ENCODE measurements at places on chromosomes 11 and 22.
A peak's percentile ranks its signal among the peaks of the same experiment; 100 is the strongest.

GRCh38 chr11:131916638-131917037 lies 546.2 kb downstream of the NTM start:
- DNase-seq: no peak

DNA sequence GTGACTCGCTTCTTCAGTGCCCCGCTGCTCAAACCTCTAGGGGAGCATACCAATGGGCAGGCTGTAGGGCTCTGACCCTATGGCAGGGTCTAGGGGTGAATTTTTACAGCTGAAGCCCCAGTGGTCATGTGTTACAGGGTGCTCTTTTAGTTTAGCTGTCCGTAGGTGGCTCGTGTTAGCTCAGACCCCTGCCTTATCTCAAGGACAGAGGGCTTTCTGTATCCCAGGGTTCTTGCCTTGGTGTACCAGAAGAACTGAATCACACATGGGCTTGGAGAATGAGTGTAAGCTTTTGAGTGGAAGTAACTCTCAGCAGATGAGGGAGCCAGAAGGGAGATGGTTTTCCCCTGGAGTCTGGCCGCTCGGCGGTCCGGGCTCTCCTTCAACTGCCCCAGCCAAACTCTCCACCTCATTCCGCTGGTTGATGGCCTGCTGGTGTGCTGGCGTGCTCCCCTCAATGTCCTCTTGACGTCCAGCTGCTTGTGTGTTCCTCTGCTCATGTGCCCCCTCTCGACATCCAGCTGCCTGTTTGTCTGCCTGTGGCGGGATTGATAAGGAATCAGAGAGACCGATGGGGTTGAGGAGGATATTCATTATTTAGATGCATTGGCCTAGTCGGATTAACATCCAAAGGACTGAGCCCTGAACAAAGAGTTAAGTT lies 37.5 kb downstream of the BIRC2 start:
- DNase-seq: no peak

DNA sequence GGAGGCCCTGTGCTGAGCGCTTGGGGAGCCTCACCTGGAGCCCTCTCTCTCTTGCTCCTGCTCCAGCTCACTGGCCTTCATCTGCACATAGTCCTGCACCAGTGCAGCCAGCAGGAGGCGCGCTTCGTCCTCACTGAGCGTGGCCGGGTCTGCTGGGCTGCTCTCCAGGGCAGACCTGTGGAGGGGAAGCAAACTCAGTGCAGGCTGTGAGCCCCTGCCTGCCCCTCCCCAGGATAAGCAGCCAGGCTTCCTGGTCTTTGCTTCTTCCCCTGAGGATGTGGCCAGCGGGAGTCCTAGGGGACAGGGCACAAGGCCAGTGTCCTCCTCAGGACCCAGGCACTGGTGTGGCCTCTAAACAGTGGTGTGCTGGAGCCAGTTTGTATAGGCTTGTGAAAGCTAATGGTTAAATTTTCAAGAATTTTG lies 2.2 kb downstream of the CALCA start:
- DNase-seq: peak; percentile 70

DNA sequence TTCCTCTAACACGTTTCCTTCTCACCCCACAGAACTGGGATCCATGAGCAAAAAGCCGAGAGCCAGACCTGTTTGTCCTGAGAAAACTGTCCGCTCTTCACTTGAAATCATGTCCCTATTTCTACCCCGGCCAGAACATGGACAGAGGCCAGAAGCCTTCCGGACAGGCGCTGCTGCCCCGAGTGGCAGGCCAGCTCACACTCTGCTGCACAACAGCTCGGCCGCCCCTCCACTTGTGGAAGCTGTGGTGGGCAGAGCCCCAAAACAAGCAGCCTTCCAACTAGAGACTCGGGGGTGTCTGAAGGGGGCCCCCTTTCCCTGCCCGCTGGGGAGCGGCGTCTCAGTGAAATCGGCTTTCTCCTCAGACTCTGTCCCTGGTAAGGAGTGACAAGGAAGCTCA lies 24.0 kb downstream of the CD5 start:
- no peak for DNase-seq

GRCh38 chr11:129210831-129211181 lies 18.7 kb upstream of the ARHGAP32 start:
- DNase-seq: no peak

DNA sequence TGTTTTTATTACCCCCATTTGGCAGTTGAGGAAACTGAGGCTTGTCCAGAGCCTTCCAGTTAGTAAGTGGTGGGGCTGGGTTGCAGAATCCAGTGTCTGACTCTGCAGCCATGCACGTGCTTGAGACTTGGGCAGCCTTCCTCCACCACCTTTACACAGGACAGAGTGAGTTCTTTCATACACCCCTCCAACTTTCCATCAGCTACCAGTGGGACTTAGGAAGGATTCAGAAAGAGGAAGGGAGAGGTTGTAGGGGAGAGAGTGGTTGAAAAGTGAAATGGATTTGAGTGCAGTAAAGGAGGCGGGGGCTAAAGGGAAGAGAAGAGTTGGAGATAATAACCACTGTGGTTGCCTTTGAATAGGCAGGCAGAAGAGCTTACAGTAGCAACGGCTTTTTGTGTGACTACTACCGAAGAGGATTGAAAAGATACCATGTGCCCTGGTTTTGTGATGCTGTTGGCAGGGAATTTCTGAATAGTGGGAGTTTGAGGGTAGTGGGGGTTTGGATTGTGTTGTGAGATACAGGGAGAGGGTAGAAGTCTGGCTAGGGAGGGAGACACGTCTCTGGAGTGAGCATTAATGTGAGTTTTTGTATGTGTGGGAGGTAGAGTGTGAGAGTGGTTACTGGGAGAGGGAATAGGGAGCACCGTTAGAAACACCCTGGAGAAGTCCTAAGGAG lies 1.7 kb downstream of the UVRAG start:
- DNase-seq: no peak

- DNase-seq: no peak
Observed at GRCh38 chr22:46079861-46080821, 70.2 kb upstream of the PPARA start.

- DNase-seq: no peak
Observed at GRCh38 chr22:48629631-48630432, 1197.8 kb downstream of the BRD1 start.

DNA sequence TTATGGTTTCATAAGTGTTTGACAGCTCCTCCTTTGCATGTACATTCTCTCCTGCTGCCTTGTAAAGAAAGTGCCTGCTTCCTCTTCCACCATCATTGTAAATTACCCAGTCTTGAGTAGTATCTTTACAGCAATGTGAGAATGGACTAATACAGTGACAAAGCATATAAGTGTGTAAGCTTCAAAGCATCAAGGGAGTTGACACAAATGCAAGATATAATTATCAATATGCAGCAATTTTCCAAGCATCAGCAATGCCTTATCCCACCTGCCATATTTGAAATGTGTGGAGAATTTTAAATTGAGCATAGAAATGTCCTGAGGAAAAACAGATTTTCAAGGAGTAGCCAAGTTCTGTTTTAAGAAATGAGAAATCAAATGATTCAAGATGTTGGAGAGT lies 1.7 kb upstream of the OR5AL1 start:
- DNase-seq: no peak

DNA sequence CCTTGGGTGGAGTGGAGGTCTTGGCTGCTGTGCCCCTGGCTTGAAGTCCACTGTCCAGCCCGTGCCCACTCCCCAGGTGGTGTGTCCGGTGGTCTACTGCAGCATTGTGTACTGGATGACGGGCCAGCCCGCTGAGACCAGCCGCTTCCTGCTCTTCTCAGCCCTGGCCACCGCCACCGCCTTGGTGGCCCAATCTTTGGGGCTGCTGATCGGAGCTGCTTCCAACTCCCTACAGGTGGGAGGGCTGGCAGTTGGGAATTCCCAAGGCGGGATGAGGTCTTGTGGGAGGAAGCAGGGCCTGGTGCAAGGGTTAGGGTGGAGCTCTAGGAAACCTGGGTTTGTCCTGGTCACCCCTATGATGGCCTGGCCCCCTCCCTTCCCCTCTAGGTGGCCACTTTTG lies 8.4 kb upstream of the NLRX1 start:
- DNase-seq: no peak

DNA sequence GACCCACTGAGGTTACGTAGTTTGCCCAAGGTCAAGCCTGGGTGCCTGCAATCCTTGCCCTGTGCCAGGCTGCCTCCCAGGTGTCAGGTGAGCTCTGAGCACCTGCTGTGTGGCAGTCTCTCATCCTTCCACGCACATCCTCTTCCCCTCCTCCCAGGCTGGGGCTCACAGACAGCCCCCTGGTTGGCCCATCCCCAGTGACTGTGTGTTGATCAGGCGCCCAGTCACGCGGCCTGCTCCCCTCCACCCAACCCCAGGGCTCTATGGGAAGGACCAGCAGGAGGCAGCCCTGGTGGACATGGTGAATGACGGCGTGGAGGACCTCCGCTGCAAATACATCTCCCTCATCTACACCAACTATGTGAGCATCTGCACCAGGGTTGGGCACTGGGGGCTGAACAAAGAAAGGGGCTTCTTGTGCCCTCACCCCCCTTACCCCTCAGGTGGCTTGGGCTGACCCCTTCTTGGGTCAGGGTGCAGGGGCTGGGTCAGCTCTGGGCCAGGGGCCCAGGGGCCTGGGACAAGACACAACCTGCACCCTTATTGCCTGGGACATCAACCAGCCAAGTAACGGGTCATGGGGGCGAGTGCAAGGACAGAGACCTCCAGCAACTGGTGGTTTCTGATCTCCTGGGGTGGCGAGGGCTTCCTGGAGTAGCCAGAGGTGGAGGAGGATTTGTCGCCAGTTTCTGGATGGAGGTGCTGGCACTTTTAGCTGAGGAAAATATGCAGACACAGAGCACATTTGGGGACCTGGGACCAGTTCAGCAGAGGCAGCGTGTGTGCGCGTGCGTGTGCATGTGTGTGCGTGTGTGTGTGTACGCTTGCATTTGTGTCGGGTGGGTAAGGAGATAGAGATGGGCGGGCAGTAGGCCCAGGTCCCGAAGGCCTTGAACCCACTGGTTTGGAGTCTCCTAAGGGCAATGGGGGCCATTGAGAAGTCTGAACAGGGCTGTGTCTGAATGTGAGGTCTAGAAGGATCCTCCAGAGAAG lies 1.6 kb downstream of the GSTP1 start:
- no peak for DNase-seq

DNA sequence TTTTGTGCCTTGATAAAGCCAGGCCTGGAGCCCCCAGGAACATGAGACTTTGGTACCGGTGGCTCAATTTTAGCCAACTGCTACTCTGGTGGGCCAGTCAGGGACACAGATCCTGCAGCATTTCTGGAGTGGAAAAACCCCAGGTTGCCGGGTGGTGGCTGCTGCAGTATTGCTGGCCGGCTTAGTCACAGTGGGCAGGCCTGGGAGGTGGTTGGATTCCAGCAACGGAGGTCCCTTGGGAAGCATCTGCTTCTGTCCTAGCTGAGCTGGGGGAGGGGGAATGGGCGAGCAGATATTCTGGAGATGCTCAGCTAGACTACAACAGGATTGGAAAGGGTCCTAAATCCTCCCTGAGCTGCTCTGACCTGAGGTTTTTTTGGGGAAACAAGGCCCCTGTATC lies 31.6 kb upstream of the ACCSL start:
- no peak for DNase-seq

- DNase-seq: no peak
Observed at GRCh38 chr11:126394036-126394435, 38.5 kb downstream of the ST3GAL4 start.

GRCh38 chr11:20055312-20055711 lies 105.0 kb downstream of the DBX1 start:
- DNase-seq: no peak

DNA sequence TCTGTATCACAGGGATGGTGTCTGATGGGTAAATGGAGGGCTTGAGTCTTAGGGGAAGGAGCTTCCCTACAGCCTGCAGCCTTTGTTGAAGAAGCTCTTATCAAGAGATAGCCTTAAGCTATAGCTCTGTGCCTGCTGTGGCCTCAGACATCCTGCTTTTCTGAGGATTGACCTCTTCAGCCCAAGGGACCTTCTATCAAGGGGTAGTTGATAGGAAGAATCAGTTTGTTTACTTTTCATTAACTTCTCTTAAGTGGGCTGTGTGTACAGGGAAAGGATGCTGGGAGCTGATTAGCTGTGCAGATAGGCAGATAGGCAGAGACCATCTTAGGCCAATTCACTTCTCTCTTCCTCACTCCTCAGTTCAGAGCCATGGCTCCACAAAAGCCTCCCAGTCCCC lies 151.8 kb upstream of the CADM1 start:
- no peak for DNase-seq

DNA sequence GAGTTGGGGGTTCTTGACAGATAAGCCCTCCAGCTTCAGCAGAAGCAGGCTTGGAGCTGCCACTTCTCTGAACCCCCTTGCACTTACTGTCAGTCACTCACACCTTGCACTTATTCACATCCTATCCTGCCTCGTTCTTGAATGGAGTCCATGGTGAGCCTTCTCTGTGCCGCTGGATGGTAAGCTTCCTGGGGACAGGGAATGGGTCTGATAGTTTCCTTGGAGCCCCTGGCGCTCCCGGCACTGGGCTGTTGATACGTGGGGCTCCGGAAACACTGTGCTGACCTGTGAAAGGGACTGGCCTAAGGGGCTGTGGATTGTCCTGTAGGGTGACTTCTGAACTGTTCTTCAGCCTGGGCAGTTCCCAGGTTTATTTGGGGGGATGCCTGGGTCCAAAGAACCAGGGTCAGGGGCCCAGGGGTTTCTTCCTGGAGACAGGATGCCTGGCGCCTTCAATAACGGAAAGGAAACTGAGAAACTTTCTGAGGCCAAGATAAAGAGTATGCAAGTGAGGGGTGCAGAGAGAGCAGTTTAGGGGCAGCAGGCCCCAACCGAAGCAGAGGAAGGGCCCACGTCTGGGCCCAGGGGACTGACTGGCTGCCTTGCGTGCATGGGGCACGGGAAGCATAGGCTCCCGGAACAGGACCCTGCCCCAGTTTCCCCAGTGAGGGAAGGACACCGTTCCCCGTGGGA lies 709 bp upstream of the ST3GAL4 start:
- no peak for DNase-seq

GRCh38 chr11:14974515-14975251 lies 2.5 kb upstream of the CALCA start:
- DNase-seq: peak; percentile 64

GRCh38 chr11:103928040-103928801 lies 108.2 kb upstream of the DDI1 start:
- DNase-seq: no peak

GRCh38 chr22:49962012-49962750 lies 1.6 kb downstream of the PIM3 start:
- peak; percentile 89 for DNase-seq

DNA sequence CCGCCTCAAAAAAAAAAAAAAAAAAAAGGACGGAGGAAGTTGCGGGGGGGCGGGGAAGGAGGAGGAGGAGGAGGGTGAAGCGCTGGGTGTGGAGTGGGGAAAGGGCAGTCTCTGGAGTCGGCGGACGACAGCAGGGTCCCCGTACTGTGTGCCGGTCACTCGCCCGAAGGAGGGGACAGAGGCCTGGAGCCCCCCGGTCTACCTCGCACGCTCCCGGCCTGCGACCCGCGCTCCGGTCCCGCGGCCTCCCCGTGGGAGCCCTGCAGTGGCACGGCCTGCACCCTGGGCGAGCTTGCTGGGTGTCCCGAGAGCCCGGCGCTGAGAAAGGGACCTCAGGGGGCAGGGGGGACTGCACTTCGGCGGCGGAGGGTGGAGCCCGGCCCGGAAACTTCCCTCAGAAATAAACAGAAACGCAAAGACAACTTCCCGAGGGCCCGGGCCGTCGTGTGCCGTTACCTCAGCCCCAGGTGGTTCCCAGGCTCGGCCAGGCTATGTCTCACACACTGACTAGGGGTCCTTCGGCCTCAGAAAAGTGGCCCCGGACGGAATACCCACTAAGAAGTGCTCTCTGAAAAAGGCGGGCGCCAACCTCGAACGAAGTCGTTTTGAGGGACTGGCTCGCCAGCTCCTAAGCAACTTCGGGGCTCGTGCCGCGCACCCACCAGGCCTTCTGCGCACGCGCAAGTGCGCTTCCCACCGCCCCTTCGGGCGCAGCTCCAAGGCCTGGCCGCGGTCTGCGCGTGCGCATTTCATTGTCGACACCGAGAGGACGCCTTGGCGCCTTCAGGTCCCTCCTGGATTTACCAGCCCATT lies at the start of gene MAJIN:
Gene MAJIN (minus strand): TSS at position 688 of the 813 bp plus-strand sequence. CDS start 12,703 bp downstream, outside the sequence.
- DNase-seq: peak; percentile 93

All from stimulated activated CD4-positive, alpha-beta T cell treated with anti-CD3 and anti-CD28 coated beads, Interleukin-4, amount 100 ng/mL, for 1 hour (primary cell).